GM18507 (cell line): ENCODE measurements at places on chromosomes 2 and 18.
A peak's percentile ranks its signal among the peaks of the same experiment; 100 is the strongest.

DNA sequence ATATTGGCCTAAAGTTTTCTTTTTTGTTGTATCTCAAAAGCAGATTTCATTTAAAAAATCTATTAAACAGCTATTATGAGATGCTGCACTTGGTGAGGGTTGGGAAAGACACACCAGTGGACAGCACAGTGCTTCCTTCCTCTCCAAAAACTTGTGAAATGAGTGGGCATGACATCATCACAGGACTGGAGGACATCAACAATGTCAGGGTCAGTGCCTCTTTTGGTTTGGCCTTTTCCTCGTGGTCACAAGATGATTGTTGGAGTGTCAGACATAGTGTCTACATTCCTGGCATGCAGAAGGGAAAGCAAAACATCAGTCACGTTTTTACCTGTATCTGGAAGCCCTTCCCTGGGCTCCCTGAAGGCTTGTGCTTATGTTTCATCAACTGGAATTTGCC lies 49.6 kb downstream of the IL1R2 start:
- DNase-seq = no peak

GRCh38 chr2:217290467-217290866 lies 430.6 kb upstream of the TNP1 start:
- no peak for DNase-seq

DNA sequence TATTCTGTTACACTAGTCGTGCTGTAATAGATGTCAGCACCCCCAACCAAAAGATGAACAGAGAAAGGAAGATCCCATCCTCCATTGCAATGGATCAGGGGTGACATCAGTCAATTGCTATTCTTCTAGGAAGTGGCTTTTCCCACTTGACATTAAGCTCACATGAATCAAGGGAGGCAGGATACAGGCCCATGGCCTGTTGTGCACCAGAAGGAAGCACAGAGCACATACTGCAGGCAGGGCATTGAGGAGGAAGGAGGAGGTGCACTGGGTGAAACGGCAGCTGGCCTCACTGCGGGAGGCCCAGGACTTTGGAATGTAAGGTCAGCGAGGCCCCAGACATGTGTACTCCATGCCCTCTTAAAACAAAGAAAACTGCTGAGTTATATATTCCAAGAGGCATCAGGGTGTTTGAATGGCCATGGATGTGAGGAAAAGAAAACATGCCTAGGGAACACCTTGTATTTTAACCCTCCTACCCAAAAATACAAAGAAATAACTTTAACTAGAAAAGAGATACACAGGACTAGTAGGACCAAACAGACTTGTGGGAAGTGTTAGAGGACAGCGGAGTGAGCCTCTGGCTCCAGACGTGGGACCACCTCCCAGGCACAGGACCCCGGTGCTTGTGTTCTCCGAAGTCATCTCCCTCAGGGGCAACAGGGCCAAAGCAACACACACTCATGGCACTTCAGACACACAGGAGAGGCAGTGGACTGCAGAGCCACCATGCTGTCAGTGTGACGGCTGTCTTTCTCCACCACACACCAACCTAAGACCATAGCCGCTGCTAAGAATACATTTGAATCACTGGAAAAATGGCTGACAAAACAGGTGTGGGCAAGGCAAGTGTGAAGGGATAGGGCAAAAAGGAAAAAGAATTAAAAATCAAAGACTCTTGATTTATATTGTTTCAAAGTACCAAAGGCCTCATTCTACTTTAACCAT lies 51.4 kb upstream of the RIOK3 start:
- no peak for DNase-seq

DNA sequence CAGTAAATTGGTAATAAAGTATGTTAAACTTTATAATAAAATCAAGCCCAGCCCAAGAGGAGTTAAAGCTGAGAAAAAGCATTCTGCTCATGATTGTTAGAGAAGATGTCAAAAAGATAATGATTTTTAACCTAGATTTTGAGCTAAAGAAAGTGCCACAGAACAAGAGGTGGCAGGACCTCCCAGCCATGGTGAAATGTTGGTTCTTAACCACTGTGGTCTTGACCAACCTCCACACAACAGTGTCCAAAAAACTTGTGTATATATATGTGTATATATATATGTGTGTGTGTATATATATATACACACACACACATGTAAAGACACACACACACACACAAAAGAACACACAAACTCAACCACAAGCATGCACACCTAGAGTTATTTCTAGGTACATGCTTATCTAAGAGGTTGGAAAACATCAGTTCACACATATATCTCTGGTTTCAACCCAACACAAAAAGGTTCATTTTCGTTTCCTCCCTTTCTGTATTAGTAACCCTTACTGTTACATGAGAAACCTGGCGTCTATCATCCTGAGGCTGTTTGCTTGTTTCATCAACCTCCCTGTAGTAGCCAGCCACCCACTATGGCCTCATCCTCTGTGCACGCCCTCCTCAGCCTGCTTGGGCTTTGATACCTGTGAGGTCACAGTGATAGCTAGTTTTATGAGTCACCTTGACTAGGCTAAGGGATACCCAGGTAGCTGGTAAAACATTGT lies 631.8 kb upstream of the ID2 start:
- peak; percentile 38 for DNase-seq

- no peak for DNase-seq
These were observed 578.6 kb upstream of the CHAC2 start for GRCh38 chr2:53188851-53189510.

- DNase-seq = no peak
These were observed 4.5 kb upstream of the CRYBA2 start for GRCh38 chr2:218997731-218998130.

- DNase-seq = no peak
These were observed 356.3 kb downstream of the PARD3B start for GRCh38 chr2:204901591-204901990.
